Activated T-cell treated with anti-CD3 and anti-CD28 coated beads, Interleukin-2, amount 50 U/mL, for 24 hours (primary cell): ENCODE measurements at places on chromosomes 2 and 18.

GRCh38 chr2:211033765-211034164, 477.4 kb downstream of the CPS1 start:
- no peak for DNase-seq

- no peak for DNase-seq
These were observed 800.5 kb downstream of the CBLN2 start for GRCh38 chr18:71743634-71744033.

GRCh38 chr18:76364282-76365259, 130.5 kb downstream of the ZNF516 start:
- DNase-seq: no peak

GRCh38 chr2:24682304-24682703, 110.9 kb downstream of the PTRHD1 start:
- DNase-seq: no peak

DNA sequence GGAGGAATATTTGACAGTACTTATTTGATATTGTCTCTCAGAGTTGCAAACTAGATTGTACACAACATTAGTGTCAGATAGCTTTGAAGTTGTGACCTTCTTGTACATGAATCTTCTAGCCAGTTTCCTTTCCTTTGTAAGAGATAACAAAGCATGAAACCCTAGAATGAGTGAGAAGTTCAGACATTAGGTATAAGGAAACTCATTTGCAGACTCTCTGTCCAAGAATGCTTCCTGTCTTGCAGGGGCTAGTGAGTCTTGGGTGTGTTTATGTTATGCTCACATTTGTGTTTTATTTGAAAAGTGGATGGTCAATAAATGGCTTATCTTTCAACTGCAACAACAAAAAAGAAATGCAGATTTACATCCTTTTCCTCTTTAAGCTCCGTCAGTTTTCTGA, 1.4 kb downstream of the BOD1L2 start:
- no peak for DNase-seq

DNA sequence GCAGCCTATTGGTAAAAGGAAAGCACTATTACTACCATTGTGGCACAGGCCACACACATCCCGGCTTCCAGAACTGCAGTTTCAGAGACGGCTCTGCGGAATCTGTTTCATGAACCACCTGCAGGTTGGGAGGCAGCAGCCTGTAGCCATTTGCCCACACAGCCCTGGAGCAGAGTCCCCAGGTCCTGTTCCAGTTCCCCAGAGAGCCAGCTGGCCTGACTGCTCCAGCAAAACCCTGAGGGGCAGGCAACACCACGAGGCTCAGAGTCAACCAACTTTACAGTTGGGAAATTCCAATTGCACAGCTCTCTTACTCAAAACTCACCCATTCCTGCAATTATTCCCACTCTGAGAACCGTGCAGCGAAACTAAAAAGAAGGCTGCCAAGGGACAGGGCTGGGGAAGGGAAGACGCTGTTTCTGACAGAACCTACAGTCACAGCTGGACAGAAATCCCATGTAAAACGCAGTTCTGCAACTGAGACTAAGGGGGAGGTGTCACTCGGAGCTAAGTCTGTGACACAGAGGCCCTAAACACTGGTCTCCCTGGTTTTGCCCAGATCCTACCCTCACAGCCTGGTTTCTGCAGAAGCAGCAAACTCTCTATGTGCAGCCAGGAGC, 219.4 kb downstream of the TMEM163 start:
- no peak for DNase-seq

- no peak for DNase-seq
These were observed 21.5 kb downstream of the GPR155 start for GRCh38 chr2:174465327-174465726.

- no peak for DNase-seq
These were observed 14.9 kb downstream of the IGFBP2 start for GRCh38 chr2:216648105-216648504.

DNA sequence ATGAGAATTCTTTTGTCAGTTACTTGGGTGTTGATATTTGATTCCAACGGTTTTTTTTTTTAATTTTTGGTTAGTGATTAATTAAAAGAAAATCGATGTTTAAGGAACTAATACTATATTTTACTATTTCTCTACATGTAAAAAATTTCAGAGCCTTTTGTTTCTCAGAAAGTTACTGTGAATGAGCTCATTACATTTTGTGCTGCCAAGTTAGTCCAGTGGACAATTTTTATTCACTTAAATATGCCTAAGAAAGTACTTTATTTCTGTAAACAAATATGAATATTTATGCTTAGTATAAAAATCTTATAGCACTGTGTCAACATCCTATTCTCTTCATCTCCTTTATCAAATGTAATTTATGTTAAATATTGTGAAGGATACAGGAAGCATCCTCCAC, 309.3 kb downstream of the CTNNA2 start:
- no peak for DNase-seq

DNA sequence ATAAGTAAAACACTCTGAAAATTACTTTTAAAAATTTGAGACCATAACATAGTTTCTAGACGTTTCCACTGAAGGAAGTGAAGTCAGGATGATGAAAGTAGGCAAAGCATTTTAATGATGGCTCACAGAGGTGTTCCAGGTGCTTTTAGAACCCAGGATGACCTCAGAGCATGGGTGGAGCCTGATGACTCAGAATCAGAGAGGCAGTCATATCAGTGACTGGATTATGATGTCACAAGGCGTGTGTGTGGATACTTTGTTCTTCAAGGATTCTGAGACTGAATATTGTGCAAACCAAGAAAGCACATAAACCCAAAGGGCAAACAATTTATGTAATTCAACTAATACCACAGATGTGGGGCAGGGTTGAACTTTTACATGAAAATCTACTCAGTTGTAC, 208.0 kb upstream of the FBXO11 start:
- peak; percentile 55 for DNase-seq

DNA sequence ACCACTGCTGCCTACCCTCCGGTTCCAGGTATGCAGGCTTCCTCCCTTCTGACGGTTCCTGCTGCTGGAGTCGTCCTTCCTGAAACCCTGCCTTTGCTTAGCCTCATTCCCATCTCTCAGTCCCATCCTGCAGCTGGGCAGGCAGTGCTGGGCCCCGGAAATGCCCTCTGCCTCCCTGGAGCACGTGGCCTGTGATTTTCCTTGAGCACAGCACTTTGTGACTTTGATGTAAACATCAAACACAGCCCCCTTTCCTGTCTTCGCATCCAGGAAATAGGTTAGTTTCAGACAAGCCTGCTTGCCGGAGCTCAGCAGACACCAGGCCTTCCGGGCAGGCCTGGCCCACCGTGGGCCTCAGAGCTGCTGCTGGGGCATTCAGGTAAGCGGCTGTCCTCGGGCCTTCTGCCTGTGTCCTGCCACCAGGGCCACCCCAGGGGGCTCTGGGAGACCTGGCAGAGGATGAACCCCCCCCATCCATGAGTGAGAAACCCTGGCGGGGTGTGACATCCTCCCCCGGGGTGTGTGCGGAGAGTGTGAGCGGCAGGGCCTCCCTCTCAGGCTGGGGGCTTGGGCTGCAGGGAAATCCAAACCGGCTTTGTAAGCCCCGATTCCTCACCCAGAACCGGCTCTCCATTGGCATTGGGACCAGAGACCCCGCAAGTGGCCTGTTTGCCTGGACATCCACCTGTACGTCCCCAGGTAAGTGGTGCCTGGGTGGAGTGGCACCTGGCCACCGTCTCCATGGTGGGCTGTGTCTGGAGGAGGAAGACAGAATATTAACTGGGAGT, at the start of gene ZAP70:
TSS of gene ZAP70 (plus strand) at position 281 of the 788 bp plus-strand sequence. CDS start 10,461 bp downstream, outside the sequence.
- DNase-seq: peak; percentile 81

GRCh38 chr2:28322981-28323396, 69.7 kb upstream of the FOSL2 start:
- DNase-seq: no peak

DNA sequence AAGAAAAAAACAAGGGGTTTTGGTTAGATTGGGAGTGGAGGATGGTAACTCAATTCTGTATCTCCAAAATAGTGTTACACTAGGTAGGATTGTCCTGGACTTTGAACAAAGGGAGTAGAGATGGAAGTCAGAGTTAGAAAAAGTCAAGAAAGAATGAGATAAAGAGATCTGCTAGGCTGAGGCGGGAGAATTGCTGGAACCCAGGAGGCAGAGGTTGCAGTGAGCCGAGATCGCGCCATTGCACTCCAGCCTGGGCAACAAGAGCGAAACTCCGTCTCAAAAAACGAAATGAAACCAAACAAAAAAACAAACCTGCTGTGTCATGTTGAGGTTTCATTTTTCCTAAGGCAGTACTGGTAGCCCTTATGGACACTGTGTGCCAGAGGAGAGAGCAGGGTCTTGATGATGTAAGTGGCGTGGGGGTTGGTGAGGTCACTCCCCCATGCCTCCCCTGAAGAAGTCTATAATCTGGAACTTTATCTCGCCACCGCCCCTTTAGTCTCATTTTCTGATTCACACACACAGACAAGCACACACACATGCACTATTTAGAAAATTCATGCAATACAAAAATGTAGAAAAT, 10.5 kb downstream of the DRC1 start:
- DNase-seq: no peak

DNA sequence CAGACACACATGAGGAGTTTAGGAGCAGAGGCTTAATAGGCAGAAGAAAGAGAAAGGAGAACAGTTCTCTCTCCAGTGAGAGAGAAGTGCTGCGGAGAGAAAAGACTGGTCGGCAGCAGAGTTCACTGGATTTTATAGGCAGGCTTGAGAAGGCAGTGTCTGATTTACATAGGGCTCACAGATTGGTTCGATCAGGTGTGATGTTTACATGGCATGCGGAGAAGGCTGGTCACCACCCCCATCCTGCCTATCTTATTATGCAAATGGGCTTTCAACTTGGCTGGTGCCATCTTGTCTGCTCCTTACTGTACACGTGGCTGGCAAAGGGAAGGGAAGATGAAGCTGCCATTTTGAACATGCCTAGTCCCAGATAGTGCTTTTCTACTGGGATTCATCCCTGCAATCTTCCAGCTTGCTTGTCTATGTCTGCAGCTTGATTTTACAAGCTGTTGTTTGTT, 113.4 kb downstream of the AP1S3 start:
- no peak for DNase-seq
